Cerebellar nuclear complex (tissue), 1 donor: ENCODE measurements at places on chromosomes 2 and 18.

GRCh38 chr2:183244300-183244844 lies 120.1 kb downstream of the NUP35 start:
- DNase-seq: peak; percentile 48

DNA sequence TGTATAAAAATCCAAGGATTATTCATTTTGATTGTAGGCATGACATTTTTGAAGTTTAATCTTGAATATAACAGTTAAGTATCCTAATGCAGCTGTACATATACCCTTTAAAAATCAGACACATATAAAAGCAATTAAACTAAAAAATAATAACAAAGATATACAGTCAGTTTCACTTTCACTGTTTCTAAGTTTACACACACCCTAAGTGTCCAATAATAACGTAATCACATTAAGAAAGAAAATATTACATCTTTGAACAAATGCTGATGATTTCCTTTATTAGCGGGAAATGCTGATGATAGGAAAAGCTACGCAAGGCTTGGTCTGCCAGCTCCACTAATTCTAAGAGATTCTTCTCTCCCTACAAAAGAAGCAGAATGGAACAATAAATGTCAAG lies 38.8 kb downstream of the RTTN start:
- DNase-seq: no peak

DNA sequence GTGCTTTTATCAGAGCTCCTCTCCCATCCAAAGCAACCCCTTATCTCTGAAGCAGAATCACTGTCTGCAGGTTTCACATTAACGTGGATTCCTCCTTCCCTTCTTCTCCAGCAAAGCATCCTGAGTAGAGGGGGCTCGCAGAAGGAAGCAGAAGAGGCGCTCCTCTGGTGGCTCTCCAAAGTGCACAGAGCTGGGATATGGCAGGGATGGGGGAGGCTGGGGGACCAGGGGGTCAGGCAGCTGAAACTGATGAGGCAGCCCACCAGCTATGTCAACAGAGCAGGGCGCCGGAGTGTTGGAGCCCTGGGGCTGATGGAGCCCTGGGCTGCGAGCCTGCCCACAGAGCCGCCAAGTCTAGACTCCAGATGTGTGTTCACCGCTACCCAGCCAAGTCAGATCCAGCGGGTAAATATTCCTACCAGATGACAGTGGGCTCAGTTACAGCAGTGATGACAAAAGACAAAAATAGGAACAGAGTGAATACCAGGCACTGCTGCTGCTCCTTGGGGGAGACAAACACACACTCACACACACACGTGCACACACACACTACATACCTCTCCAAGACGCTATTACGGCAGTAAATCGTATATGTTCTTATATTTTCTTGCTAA lies 678.3 kb upstream of the ID2 start:
- DNase-seq: no peak

GRCh38 chr2:230870544-230871360 lies 6.0 kb downstream of the ITM2C start:
- no peak for DNase-seq

DNA sequence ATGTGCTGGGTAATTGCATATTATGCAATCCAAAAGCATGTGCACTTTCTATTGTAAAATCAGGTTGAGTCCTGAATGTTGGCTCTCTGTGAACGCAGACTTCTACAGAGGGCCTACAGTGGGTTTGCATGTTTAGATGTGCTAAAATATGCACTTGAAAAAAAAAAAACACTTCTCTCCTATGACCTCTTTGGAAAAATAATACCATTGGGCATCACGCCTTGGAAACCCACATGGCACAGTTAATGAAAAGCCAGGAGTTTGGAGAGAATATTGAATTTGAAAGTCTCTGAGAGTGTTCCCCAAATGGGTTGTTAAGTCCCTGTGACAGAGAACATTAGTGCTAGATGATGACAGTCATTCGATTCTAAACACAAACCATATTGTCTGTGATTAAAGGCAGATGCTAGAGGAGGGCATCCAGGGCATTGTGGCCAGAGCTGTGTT lies 710.4 kb upstream of the PIK3C3 start:
- DNase-seq: no peak

DNA sequence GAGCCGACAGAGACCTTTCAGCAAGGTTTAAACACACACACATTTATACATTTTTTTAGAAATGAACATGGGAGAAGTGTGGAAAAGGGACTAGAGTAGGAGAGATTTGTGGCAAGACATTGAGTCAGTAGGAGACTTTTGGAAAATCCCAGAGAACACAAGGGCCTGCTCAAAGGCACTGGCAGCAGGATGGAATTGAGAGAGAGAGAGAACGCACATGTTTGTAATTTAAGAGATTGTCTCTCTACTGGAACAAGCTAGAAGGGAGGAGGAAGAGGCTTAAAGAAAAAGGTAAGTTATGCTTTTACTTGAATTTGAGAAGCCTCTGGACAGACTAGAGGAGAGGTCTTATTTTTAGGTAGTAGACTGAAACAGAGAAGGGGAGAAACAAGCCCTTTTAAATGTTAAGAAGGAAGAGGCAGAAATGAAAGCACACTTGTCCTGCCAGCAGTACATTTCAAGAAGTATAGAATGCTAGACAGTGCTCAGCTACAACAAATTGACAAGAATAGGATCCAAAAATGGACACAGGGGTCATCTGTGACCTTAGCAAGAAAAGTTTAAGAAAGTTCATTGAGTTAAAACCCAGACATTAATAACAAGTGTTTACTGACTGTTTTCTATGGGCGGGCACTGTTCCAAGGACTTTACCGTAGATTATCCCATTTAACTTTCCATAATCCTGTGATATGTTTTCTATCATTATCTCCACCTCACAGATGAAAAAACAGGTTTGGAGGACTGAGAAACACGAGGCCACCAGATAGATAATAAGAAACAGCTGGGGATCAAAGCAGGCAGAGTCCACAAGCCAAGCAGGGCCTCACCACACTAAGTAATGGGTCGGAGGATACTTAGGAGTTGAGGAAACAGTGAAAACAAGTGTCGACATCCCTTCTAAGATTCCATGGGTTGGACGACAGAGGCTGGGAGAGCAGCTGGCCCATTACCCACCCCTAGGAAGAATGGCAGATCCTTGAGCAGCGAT lies 306.5 kb upstream of the NRP2 start:
- DNase-seq: no peak

GRCh38 chr18:77822632-77823031 lies 573.0 kb downstream of the GALR1 start:
- DNase-seq: no peak

- DNase-seq: no peak
Observed at GRCh38 chr2:98924910-98925309, 11.1 kb downstream of the CRACDL start.

GRCh38 chr18:73235921-73236320 lies 368.1 kb upstream of the NETO1 start:
- no peak for DNase-seq

GRCh38 chr18:70430501-70431173 lies 141.8 kb downstream of the SOCS6 start:
- DNase-seq: no peak

DNA sequence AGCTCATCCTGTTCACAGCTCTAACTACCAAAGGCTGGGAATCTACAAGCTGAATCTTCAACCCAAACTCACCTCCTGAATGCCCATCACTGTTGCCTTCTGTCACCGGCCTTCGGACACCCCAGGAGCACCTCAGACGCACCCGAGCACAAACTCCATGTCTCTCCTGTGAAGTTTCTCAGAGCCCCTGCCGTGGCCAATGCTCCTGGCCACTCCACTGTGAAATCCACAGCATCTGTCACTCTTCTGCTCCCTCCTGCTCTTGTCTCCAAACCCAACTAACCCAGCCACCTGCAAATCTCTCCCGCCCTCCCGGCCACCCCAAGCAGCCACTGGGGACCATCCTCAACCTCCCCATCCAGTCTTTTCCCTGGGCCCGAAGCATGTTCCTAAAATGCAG lies 457.9 kb upstream of the SALL3 start:
- no peak for DNase-seq

DNA sequence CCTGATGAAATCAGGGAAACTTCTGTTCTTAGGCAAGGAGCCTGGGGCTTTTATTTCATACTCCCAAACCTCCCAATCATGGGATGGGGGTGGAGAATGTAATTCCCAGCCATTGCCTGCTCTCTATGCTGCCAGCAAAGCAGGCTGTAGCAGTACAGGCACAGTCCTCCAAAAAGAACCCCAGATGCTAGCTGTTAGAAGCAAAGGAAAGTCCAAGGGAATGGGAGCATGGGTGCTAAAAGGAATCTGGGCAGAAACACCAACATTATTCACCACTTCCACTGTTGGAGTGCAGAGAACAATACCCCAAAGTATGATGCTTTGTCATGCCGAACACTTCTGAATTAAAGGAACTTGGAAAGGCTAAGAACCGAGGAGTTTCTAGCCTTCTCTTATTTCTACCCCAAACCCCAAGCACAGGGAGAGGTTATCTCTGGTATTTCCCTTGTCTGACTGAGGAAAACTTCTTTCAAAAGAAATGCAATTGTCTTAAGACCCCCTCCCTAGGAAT lies 24.7 kb downstream of the MDH1 start:
- no peak for DNase-seq

DNA sequence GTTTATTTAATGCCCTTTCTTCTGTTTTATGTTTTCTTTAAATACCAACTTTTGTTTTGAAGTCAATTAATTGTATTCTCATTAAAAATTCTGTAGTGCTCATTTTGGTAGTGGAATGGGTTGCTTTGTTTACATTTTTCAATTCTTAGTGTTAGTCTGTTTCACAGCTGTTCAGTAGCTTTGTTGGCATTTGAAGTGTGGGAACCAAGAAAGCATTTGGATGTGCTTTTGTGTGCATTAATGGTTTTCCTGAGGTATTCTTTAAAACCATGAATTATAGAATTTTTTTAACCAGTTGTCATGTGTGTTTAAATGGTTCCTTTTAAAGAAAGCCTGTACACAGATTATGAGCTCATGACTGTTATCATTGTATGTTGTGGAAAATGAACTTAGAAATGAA lies 19.7 kb downstream of the MIB1 start:
- DNase-seq: no peak

DNA sequence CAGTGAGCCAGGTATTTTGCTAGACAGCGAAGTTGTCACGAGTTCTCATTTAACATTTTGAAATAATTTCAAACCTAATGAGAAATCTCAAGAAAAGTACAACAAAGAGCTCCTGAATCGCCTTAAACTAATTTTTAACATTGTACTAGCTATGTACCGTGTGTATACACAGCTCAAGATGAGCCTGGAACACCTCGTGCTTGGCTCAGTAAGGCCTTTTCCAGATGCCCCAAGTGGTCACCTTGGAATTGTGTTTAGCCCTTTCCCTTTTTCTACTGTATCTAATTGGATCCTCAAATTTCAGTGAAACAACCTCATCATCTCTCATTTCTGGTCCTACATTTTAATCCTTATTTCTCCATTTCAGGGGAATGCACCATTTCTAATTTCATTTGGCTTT lies 7.2 kb downstream of the PTPN4 start:
- DNase-seq: no peak

- DNase-seq: no peak
Observed at GRCh38 chr2:157895531-157895930, 19.4 kb upstream of the ACVR1 start.

DNA sequence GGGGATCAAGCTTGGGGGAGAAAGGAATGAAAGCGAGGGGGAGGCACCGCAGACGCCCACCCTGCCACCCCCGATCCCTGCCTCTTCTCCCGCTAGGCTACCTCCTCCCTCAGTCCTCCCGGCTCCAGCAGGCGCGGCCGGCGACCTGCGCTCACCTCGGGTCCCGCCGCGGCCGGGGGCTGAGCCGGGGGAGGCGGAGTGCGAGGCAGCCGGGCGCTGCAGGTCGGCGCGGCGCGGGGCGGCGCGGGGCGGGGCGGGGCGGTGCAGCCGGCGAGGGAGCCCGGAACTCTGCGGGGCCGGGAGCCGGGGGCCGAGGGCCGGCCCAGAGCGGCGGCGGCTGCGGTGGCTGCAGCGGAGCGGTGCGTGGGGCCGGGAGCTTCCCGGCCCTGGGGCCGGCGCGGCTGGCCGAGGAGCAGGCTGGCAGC lies 477 bp downstream of the ACVR1 start:
- no peak for DNase-seq

DNA sequence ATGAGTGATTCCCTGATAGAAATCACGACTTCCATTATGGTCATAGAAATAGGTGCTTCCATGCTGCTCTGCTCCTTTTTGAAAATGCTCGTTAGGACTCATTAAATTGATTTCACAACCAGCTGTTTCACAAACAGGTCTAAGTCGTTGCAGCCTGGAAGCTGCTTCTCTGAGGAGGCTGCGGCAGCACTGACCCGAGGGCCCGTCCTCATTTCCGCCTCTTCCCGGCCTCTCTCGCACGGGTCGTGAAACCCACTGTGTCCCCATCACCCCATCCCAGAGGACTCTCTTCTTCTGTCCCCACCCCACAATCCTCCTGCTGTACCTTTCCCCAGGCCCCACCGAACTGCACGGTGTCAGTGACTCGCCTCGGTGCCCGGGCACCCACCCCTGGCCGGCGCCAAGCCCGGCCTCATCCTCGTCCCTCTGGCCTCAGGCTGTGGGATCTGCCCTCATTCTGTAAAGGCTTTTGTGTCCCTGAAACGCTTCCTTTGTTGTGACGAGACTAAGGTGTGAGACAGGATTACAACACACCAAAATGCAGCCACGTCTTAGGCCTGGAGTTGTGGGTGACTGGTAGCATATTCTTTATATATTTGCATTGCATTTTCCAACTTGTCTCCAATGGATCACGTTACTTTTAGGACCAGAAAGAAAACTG lies 112.7 kb upstream of the CTDP1 start:
- DNase-seq: no peak

DNA sequence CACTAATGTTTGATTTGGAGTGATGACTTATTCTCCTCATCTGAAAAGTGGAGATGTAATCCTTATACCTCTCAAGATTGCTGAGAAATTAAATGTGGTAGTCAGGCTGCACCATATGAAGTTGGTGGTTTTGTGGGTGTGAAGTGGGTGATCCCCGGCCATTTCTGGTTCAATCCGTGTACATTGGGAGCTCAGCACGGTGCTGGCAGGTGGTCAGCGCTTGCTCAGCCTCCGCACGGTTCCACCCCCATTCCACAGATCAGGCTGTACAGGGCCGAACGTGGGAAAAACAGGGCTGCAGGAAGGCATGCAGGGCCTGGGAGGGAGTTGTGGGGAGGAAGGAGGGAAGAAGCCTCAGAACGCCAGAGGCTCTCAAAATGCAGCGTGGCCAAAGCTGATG lies 198.3 kb downstream of the INO80D start:
- no peak for DNase-seq
